Neuronal stem cell (in vitro differentiated cells): ENCODE measurements at places on chromosomes 6 and 20.
A peak's percentile ranks its signal among the peaks of the same experiment; 100 is the strongest.

DNA sequence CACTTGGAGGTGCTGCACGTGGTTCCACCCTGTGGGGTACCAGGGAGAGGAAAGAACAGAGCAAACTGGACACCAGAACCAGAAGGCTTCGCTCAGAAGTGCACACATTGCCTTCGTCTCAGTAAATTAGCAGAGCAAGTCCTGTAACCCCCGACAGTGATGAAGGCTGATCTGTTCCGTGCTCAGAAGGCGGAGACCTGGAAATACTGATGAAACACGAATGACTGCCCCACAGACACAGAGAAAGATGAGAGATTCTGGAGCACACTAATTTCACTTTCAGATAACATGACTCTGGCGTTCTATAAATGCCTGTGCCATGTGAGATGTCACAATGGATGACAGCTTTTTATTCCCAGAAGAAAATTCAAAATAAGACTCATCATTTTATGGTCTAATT, 44.2 kb upstream of the CCR6 start:
- no peak for DNase-seq

DNA sequence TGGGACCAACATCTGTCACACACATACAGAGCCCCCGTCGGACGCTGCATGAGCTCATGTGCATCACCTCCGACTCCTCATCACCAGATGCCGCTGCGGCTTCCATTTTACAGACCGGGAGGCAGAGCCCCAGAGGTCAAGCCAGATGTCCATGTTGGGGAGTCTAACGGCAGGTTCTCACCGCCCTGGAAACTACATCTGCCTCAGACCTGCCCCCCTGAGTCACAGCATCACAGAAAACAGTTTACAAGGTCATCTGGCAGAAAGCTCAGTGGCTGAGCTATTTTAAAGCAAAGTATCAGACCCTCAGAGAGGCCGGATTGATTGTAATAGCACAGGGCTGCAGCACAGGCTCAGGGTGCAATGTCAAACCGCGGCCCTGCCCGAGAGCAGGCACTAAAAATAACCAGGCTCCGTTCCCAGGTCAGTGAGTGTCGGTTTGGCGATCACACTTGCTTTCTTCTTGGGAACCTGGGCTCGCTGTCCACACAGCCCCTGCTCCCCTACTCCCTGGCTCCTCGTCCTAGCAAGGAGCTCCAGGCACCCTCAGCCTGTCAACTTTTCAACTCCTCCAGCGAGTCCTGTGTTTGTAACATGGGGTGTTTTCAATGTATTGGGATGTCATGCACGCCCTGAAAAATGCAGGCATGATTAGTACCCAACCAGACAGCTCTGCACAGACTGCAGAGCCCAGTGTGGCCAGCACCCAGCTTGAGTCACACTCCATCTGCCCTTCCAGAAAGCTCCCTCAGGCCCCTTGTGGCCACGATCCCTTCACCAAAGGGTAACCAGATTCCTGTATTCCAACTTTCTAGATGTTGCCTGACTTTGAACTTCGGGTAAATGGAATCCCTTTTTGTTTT, 264.5 kb downstream of the CDH4 start:
- DNase-seq: no peak

GRCh38 chr20:37615340-37616109, 78.3 kb upstream of the CTNNBL1 start:
- DNase-seq: peak; percentile 51

GRCh38 chr6:144248003-144248402, 37.1 kb upstream of the UTRN start:
- no peak for DNase-seq

DNA sequence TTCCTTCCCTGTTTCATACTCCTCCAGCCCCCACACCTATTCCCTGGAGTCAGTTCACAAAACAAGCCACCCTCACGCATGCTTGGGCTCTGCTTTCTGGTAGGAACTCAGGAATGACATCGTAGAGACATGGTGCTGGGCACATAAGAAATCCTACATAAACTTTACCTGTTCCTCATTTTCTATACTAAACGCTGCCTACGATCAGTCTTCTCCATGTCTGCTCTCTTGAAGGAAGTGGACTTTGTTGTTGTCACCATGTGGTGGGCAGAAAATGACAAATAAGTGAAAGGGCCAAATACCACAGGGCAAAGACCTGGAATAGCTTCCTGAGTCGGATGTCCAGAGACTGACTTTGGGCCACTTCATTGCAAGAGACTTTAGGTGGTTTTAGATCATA, 10.1 kb downstream of the MYLK4 start:
- DNase-seq: no peak

DNA sequence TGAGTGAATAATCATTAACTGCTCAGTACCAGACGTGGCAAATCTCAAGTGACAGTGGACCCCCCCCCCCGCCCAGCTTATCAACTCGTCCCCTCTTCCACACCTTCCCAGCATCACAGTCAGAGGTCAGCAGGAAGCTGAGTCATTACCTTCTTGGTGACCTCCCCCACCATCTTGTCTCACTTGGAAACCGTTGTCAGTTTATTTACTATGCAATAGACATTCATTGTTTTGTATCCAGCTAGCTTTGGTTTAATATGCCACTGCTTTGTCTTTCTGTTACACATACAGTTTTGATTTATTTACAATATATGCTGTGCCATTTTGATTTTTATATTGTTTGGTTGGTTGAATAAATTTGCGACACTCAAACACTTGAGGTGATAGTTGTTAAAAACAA, 158.1 kb downstream of the QKI start:
- DNase-seq: no peak

DNA sequence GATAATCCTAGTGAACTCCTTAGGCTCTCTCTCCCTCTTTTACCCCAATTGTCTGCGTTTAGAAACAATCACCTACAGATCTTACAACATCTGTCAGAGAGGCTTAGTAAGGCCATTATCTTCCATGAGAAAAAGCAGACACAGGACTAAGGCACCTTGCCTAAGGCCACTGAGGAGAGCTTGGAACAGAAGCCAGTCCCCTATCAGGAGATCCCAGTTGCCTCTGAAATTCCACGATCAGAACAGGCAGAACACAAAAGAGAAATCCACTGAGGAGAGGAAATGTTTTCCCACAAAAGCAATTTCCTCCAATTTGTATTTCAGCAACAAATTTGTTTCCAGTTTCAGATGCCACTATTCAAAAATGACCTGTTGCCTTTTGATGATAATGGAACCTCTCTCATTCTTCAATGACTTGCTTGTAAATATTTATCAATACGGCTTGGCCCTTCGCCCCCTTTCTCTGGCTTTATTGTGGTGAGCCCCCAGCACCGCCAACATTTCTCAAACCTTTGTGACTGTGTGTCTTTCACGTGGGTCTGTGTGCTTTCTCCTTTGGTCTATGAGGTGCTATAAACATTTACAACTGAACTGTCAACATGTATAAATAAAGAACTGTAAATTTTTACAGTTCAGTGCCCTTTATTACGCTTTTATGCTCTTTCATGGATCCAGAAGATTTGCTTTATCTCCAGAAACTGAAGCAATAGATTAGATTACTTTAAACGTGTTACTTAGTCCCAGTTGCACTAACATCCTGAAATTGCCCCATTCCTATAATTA, 187.8 kb upstream of the PHACTR1 start:
- no peak for DNase-seq

DNA sequence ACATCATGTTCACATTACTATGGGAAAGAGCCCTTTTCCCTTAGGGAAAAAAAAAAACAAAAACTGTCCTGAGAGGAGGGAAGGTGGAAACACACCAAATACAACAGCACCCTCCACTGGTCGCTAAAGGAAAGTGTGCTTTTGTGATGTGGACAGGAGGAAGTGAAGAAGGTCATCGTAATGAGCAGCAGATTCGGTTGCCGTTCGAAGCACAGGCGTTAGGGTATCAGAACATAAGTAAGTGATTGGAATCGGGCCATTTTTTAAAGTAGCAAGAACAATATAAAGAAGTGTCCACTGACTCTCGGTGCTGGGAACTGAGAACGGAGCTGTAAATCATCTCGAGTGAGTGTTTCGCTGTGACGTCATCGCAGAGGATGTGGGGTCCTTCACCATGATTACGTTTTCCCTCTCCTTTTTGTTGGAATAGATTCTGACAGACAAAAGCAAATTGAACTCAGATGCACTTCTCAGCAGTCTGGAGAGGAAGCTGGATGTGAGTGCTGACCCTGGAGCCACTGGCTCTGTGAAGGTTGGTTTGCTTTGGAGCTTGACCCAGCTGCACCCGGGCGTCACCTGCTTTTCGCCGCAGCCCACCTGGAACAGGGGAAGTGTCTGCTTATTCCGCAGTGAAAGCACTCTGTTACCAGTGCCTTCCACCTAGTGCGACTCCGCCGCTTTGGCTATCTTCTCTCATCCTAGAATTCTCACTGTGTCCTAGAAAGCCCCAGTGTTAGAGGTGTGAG, 203.6 kb upstream of the GMDS start:
- DNase-seq: peak; percentile 65

- DNase-seq: no peak
These were observed 29.5 kb upstream of the SALL4 start for GRCh38 chr20:51831866-51832265.

GRCh38 chr6:6915813-6916547, 191.8 kb upstream of the RREB1 start:
- DNase-seq: no peak

DNA sequence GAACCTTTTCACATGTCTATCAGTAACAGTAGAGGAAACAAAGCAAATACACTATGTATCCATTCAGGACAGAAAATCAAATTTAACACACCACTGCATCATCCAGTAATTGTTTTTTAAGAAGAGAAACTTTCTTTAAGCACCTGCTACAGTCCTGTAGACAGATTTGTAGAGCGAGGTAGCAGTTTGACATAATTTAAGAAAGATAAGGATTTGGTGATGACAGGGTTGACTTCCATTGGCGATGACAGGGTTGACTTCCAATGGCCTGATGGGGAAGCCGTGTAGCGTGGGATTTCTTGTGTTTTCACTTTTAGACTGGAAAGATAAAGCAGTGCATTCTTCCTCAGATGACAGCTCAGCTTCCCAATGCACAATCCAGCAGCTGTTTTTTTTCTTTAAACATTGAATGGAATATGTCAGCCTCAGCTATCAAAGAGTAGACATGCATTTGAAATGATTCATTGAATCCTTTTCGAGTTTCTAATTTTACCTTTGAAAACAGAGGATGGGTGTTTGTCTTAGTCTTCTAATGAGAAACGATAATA, 68.5 kb downstream of the ECT2L start:
- DNase-seq: no peak

DNA sequence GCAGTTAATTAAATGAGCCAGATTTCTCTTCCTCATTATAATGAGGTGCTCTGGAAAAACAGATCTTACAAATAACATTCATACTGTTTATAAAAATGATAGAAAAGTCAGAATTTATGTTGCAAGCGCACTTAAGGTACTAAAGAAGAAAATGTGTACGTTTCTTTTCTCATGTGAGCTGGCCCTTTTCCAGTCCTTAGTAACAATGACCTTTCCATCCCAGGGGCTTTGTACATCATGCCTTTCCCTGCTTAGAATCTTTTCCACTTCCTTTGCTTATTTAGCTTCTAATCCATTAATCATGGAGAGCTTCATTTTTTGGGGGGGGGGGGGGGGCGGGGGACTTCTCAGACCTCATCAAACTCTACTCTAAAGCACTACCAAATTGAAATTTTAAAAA, 4.8 kb downstream of the FBXO5 start:
- DNase-seq: no peak

GRCh38 chr20:17733767-17734304, 34.1 kb downstream of the BANF2 start:
- DNase-seq: no peak

- no peak for DNase-seq
These were observed 403.2 kb downstream of the ARHGAP18 start for GRCh38 chr6:129306826-129307225.

GRCh38 chr20:4838526-4838925, 116.8 kb downstream of the PRND start:
- no peak for DNase-seq

GRCh38 chr6:92762443-92763273, 656.7 kb downstream of the EPHA7 start:
- no peak for DNase-seq

- DNase-seq: peak; percentile 18
These were observed 6.7 kb downstream of the NUDT3 start for GRCh38 chr6:34385793-34386195.

DNA sequence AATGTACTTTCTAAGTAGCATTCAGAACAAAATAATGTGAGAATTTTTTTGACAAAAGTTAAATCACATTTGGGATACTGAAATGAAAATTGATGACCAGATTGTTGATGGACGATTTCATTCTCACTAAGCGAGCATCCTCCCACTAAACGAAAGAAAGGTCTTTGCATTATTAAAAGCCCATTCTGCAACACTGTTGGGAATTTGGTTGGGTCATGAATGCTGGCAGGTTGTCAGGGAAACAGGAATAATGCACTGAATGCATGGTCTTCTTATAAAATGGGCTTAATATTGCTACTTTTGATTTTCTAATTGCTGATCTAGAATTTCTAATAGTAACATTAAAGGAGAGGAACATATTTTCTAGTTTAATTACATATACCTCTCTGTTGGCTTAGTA, 229.8 kb downstream of the NKAIN2 start:
- DNase-seq: no peak

- DNase-seq: no peak
These were observed 33.9 kb downstream of the PRDM1 start for GRCh38 chr6:106120006-106120405.

DNA sequence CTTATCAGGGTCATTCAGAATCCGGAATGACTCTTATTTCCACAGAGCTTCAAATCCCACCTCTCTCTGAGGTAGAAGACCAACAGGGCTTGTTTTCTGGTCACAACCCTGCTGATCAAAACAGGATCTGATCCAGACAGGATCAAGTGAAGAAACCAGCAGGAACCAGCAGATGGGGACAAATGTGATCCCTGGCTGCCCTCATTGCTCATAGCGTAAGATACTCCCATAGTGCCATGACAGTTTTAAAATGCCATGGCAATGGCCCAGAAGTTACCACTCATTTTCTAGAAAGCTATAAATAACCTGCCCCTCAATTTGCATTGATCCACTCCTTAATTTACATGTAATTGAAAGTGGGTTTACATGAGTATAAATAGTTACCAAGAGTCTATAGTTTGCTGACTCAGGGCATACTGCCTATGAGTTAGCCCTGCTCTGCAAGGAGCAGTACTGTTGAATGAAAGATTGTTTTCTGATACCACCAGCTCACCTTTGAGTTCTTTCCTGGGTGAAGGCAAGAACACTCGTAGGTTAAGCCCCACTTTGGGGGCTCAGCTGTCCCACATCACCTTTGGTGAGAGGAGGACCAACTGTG, 6.2 kb upstream of the ZNF334 start:
- DNase-seq: no peak

DNA sequence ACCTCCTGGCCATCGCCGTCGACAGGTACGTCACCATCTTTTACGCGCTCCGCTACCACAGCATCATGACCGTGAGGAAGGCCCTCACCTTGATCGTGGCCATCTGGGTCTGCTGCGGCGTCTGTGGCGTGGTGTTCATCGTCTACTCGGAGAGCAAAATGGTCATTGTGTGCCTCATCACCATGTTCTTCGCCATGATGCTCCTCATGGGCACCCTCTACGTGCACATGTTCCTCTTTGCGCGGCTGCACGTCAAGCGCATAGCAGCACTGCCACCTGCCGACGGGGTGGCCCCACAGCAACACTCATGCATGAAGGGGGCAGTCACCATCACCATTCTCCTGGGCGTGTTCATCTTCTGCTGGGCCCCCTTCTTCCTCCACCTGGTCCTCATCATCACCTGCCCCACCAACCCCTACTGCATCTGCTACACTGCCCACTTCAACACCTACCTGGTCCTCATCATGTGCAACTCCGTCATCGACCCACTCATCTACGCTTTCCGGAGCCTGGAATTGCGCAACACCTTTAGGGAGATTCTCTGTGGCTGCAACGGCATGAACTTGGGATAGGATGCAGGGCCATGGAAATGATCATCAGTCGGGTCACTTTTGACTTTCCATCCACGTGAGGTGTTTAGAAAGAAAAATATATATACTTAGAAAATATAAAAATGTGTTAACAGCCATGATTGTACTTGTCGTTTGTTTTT, 868 bp downstream of the MC3R start:
- no peak for DNase-seq
